ENCODE measurements at places on chromosomes 13 and 19. TPM values are rescaled to one million over a fixed set of nuclear protein-coding genes. Genes with fewer than 3 reads are reported as not detected.

GRCh38 chr19:57319869-57320179 lies 448 bp upstream of the ZNF543 start:
- no peak for DNase-seq

DNA sequence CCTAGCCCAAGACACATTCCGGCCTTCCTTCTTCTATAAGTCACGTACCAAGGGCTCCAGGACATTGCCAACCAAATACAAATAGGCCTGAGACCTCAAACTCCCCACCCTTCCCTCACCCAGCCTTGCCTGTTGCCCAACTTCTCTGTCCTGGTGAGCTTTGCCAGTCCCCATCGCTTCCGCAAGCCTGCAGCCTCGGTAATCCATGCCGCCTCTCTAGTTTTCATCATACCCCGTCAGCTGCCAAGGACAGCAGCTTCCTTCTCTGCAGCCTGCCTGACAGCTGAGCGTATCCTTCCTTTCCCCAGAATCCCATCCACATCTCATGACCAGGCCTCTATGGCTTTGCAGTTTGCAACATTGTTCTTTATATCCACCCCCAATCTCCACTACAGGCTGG lies 36.6 kb upstream of the POMP start:
- DNase-seq, result no peak

DNA sequence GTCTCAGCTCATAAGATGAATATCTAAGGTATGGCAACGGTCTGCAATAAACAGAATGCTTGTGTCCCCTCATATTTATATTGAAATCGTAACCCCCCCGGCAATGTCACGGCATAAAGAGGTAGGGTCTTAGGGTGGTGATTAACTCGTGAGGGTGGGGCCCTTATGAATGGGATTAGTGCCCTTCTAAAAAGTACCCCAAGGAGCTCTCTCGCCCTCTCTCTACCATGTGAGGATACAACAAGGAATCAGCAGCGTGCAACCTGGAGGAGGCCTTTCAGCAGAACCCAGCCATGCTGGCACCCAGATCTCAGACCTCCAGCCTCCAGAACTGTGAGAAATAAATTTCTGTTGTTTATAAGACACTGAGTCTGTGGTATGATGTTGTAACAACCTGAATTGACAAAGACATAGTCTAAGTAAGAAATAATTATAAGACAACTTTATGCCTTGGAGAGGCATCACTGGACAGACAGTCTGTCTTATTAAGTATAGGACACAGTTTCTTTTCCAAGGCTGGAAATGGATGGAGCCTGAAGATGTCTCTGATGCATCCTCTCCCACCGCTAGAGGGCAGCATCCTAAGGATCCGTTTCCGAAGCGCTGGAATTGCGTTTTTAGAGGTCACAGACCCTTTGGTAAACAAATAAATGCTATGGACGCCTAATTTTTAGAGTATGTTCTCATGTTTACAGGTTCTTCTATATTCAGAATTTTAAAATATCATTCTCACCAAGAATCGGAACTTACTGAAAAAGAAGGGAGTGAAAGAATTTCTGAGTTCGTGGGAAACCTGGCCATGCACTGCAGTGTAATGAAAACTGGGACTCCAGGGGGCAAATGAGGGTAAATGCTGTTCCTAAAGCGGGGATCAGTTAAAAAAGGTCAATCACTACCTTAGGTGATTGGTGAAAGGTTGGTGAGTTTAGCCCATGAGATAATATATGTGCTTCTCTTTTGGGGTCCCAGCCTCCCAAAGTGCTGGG lies 13.3 kb upstream of the LEUTX start:
- DNase-seq, result peak; percentile 57

DNA sequence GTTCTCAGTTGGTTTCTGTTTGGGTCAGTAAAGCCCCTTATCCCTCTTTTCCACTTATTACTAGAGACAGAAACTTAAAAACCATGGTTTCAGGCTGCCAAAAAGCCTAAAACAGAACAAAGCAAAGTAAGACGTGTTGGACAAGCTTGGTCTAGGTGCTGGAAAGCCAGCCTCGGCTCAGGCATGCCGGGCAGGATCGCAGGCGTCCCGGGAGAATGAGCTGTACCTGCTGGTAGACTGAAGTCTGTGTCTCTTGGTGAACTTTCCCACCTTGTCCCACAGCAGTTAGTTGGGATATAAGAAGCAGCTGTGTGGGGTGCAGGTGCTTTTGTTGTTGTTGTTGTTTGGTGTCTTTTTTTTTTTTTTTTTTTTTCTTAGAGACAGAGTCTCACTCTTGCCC lies 20.8 kb downstream of the PRAM1 start:
- DNase-seq, result no peak

GRCh38 chr13:78341032-78341431 lies 262.3 kb downstream of the POU4F1 start:
- DNase-seq, result no peak

CD177 gene
- total RNA-seq, result not detected

RASGRP4 gene
- not detected for total RNA-seq

DNA sequence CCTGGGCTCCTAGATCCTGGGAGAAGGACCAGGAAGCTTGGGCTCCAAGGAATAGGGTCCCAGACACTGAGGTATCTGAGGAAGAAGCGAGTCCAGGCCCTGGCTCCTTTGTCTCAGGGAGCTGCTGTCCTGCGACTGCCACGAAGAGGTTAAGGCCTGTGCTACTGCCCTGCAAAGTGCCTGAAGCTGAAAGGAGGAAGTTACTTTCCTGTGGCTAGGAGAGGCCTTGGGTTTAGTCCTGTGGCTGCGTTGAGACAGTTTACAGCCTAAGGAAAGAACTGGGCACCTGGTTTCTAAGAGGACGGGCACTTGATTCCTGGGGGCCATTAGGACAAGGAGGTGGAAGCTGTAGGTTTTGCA lies 2.8 kb downstream of the MYADM start:
- DNase-seq, result no peak

Measured in Daoy (cell line).